Smooth muscle cell of the umbilical artery (primary cell): ENCODE measurements at places on chromosomes 5 and 9. TPM values are rescaled to one million over a fixed set of nuclear protein-coding genes. Genes with fewer than 3 reads are reported as not detected.

The CTNND2 gene
- total RNA-seq = under 0.01 TPM in 1 of 2 replicates, not detected in the other

The BTNL9 gene
- total RNA-seq = not detected in 2 replicates

The OMD gene
- not detected in 2 replicates for total RNA-seq

The PTCH1 gene
- 3.8 and 5.9 TPM in 2 replicates for total RNA-seq

The RETREG1 gene
- 0.83 and 1.2 TPM in 2 replicates for total RNA-seq

The ACOT12 gene
- 0.23 TPM in 1 of 2 replicates, not detected in the other for total RNA-seq

The C9orf50 gene
- not detected in 2 replicates for total RNA-seq

The SLC25A2 gene
- total RNA-seq = 0.28 and 0.30 TPM in 2 replicates

The AIF1L gene
- total RNA-seq = 0.09 and 0.30 TPM in 2 replicates

The STK32A gene
- 0.83 and 3.0 TPM in 2 replicates for total RNA-seq

The MLANA gene
- total RNA-seq = 0.05 TPM in 1 of 2 replicates, not detected in the other

The IL33 gene
- 470 and 472 TPM in 2 replicates for total RNA-seq

The OBP2B gene
- not detected in 2 replicates for total RNA-seq

The WHRN gene
- total RNA-seq = 2.3 and 2.7 TPM in 2 replicates

The IFNK gene
- total RNA-seq = not detected in 2 replicates

The SPATA31A6 gene
- total RNA-seq = not detected in 2 replicates

The TOMM5 gene
- 163 and 166 TPM in 2 replicates for total RNA-seq

The IL13 gene
- not detected in 2 replicates for total RNA-seq

The SLC9A3 gene
- total RNA-seq = 0.30 and 0.65 TPM in 2 replicates

The BTNL8 gene
- not detected in 2 replicates for total RNA-seq

The CD74 gene
- 0.89 and 1.1 TPM in 2 replicates for total RNA-seq

The SLC12A7 gene
- 12.8 and 28.1 TPM in 2 replicates for total RNA-seq

The S100Z gene
- not detected in 2 replicates for total RNA-seq

The ADGRV1 gene
- total RNA-seq = 0.14 and 0.89 TPM in 2 replicates

The ALDH1B1 gene
- 39.5 and 62.5 TPM in 2 replicates for total RNA-seq

The IZUMO3 gene
- not detected in 2 replicates for total RNA-seq

The ARSI gene
- 60.5 and 118 TPM in 2 replicates for total RNA-seq

The NOXA1 gene
- total RNA-seq = 0.18 and 0.30 TPM in 2 replicates

The RICTOR gene
- 40.0 and 41.3 TPM in 2 replicates for total RNA-seq

The PSD2 gene
- under 0.01 and 0.05 TPM in 2 replicates for total RNA-seq

The TMEFF1 gene
- total RNA-seq = 5.3 and 6.1 TPM in 2 replicates

The TSLP gene
- 0.42 and 0.89 TPM in 2 replicates for total RNA-seq

The PSMB7 gene
- total RNA-seq = 162 and 201 TPM in 2 replicates

The TAF11L10 gene
- not detected in 2 replicates for total RNA-seq

The TMEM171 gene
- total RNA-seq = 1.8 and 4.7 TPM in 2 replicates

The HK3 gene
- not detected in 2 replicates for total RNA-seq
